EH (cell line): ENCODE measurements at places on chromosomes 3 and 15.

- peak; percentile 16 for DNase-seq
Observed at GRCh38 chr15:31292391-31293015, 34.1 kb upstream of the KLF13 start.

- peak; percentile 65 for DNase-seq
Observed at GRCh38 chr3:148379763-148380382, 317.8 kb upstream of the AGTR1 start.

DNA sequence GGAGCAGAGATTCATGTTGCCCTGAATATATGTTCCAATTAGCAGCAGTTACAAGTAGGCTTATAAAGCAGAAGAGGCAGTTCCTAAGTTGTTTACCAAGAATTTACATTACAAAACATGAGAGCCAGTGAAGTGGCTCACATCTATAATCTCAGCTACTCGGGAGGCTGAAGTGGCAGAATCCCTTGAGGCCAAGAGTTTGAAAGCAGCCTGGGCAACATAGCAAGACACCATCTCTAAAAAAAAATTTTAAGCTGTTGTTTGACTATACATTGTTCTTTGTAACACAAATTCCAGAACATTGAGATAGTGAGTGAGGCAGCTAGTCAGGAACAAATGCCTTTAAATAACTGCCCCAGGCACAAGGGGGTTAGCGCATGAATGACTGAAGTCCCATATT, 10.3 kb upstream of the ZMAT3 start:
- DNase-seq, result no peak

- DNase-seq, result peak; percentile 80
Observed at GRCh38 chr3:125123451-125124305, 67.9 kb upstream of the HEG1 start.

DNA sequence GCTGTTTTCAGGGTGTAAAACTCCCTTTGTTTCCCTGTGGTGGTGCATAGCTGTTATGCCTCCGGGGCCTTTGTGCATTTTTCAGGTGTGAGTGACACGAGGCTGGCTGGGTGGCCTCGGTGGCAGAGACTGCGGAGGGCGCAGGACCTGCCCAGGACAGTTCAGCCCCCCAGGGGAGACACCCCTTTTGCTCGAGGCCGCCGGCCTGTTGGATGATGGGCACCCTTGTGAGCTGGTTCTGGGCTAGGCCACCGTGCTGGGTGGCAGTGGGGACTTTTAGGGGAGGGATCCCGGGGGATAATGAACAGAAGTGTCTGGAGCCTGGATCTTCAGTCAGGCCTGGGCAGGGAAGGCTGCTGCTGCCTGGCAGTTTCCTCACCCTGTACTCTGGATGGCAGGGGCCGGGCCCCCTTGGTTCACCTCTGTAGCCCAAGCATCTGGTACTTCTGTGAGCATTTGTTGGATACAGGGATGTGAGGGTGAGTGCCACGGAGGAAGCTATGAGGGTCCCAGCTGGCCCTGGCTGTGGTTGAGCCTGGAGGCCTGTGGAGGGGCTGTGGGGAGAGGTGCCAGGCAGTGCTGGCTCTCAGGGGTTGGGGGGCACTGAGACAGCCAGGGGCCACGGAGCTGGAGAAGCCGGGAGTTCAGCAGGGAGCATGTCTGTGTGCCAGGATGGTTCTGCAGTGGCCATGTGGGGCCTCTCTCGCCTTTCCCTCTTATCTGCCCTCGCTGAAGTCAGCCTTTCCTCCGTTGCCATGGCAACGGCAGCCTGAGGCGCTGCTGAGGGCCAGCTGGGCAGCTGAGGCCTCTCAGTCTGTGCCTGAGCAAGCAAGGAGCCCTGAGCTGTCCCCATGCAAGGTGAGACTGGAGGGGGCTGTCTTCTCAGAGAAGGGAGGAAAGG, 49.0 kb downstream of the KY start:
- DNase-seq, result peak; percentile 55

GRCh38 chr15:38164061-38164460, 88.6 kb upstream of the SPRED1 start:
- DNase-seq, result no peak

GRCh38 chr15:39272901-39273300, 308.0 kb upstream of the THBS1 start:
- no peak for DNase-seq

DNA sequence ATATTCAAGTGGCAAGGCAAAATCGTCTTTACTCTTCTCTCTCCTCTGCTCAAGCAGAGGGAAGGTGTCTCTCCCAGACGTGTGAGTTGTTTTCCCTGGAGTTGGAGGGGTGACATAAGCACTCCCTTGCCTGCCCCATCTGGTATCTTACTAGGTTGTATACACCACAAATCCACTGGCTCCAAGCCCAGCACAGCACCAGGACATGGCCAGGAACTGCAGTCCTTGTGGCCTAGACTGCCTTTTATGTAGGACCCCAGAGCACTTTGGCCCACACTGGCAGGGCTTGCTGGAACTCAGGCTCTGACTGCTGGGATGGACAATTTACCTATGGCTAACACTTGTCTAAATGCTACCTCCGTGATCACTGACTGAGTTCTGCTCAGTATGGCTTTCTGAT, 34.0 kb downstream of the DZIP3 start:
- DNase-seq, result peak; percentile 6

GRCh38 chr3:33044676-33045075, 52.3 kb downstream of the GLB1 start:
- no peak for DNase-seq

DNA sequence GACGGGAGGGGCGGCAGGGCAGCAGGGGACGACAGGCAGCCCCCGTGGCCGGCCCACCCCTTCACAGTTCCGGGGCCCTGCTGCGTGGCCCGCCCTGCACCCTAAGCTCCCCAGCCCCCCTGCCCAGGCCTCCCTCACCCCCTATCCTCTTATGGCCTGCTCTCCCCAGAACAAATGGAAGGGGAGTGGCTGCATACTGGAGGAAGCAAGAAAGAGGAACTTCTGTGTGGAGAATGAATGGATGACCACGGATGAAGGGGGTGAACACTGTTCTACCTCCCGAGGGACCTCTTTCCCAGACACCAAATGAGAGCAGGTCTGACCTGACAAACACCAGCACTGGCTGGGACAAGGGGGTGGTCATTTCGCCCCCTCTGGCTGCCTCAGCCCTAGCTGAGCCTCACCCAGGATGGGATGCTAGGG, 25.0 kb downstream of the SEC61A1 start:
- no peak for DNase-seq

- peak; percentile 35 for DNase-seq
Observed at GRCh38 chr3:13348661-13349396, 71.3 kb downstream of the NUP210 start.

- DNase-seq, result peak; percentile 86
Observed at GRCh38 chr3:44825264-44825925, 36.3 kb upstream of the TMEM42 start.

GRCh38 chr3:48592519-48593087, 2.5 kb downstream of the COL7A1 start:
- DNase-seq, result peak; percentile 42

DNA sequence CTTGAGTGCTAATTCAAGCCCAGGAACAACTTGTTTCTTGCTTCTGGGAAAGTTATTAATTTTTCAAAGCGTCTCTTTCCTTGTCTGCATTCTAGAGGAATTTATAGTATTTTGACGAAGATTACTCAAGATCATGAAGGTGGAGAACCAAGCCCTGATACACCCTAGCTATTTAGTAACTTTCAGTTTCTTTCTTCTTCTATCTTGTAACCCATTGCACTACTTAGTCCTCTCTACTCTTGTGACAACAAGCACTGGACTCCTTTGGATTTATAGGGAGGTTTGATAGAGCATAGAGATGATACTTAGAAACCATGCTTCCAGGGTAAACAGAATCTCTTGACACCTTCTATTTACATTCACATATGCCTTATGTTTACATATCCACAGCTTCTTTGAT, 203.3 kb upstream of the GRM7 start:
- no peak for DNase-seq

- no peak for DNase-seq
Observed at GRCh38 chr3:129575997-129576384, 30.5 kb downstream of the PLXND1 start.

GRCh38 chr3:10344147-10344943, 23.4 kb upstream of the SEC13 start:
- DNase-seq, result peak; percentile 55

DNA sequence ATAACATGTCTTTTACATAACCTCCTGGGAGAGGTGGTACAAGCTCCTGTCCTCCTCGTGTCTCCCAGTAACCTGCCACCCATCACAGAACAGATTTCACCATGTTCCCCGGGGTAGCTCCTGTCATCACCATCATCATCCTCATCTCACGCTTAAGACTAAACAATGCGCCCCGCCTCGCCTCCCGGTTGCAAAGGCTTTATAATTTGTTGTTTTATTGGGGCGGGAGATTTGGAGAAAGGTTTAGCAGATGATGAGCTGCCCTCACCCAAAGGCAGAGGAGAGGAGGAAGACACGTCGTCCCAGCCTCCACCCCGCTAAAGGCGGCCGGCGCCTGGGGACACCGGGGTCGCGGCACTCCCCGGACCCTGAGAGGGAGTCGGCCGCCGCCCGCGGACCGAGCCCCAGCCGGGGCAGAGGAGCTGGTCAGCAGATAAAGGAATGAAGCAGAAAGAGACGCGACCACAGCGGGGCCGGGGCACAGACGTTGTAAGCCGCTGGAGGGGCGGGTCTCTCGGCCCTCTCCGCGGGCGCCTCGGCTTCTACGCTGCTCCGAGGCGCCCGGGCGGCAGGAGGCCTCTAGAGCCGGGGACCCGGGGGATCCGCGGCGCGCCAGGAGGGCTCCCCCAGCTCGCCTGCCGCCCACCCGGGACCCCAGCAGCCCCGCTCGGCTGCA, 589 bp downstream of the HERC1 start:
- DNase-seq, result peak; percentile 64

- DNase-seq, result no peak
Observed at GRCh38 chr3:159600291-159600690, 388.3 kb upstream of the IL12A start.

DNA sequence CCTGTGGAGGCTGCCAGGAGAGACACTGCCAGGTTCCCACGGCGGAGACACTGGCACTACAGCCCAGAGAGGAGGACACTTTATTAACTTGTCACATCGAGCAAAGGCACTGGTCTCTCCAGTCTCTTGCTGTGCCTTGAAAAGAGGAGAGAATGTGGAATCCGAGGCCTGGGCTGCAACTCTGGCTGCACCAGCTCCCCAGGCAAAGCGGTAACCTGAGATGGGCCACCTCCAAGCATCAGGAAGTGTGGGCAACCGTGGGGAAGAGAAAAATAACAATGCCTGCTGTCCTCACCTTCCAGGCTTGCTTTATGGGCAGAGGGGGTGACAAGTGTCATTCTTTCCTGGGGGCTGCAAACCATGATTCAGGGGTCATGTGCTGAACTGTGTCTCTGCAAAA, 91.6 kb upstream of the RGMA start:
- no peak for DNase-seq

DNA sequence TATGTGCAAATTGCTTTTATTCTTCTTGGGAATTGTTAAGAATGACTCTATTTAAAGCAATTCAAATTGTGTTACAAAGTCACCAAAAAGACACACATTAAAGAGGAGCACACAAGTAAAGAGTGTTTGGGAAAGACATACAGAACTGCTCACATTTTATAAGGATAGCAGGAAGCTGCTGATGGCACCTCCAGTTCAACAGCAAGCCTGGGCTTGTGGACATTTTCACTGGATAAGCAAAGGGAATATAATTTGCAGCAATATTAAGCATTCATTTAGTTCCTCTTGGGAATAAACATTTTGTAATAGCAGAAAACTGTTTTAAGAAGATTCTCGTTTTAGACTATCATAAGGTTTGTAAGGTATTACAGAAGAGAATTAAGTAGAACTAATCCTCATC, 1271.9 kb downstream of the ZPLD1 start:
- DNase-seq, result no peak

GRCh38 chr3:13194285-13195209, 121.3 kb upstream of the IQSEC1 start:
- DNase-seq, result peak; percentile 45

DNA sequence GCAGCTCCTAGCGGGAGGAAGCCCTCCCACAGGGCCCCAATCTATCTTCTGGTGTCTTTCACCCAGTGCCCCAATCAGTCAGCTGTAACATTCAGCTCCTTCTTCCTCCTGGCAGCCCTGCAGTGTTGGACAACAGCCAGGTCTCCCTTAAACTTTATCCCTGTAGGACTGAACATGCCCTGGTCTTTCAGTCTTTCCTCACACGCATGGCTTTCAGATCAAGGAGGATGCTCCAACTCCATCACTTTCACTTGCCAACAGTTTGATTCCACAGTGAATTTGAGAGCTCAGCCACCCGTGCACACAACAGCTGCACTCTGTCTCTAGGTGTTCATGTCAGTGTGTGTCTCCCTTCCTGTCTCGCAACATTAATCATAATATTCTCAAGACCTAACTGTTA, 28.5 kb upstream of the LRRC34 start:
- DNase-seq, result no peak

DNA sequence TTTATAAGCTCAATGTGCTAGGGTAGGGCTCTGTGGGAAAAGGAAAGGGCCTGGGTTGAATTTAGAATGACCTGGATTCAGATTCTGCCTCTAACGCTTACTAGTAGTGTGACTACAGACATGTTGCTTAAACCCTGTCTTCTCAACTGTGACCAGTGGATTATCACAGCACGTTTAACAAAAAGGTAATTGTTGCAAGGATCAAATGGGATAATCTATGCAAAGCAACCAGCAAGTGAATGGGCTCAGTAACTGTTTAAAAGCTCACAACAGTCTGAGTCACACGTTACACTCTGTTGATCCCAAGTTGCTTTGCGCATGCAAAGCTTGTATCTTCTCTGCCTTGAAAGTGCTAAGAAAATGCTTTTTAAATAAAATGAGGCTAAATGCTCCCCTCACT, 236.5 kb downstream of the IL20RB start:
- no peak for DNase-seq

DNA sequence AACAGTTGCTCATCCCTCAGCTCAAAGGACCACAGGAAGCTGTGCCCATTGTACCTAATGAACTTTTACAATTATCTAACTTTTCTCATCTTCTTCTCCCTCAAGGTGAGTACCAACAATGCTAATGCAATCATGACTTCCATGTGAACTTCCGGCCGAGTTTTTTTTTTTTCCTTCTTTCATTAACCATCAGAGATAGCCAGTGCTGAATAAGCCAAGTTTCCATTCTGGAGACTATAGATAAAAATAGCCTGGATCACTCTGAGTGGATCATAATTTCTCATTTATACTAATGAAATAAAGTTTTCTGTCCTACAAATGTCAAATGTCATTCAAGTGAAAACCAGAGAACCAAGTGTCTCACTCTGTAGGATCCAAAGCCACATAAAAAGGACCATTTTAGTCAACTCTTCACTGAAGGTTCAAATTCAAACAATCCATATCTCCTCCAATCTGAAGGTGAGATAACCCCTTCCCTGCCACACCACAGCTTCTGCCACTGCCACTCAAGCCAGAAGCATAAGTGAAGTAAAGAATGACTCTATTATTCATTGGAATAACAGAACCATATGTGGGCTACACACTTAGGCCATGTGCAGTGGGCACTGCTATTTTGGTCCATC, 5.5 kb downstream of the SUMF1 start:
- no peak for DNase-seq
